ENCODE measurements at places on chromosomes 1 and 21.

DNA sequence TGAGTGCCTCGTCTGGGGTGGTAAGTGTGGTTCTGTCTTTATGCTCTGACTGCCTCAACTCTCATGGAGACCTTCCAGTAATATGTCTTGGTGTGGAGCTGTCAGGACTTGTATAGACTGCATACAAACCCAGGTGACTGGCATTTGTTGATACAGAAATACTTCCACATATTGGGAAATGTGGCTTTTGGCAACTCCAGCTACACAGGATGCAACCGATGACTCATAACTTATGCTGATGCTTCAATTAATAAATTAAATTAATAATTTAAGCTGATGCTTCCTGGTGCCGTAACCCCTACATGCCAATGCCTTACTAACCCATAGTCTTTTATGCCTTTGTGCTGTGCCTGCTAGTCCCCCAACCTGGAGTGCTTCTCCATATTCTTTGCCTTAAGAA, 72.3 kb upstream of the ARTN start:
- no peak for DNase-seq

GRCh38 chr1:30061292-30062220, 661.8 kb downstream of the MATN1 start:
- no peak for DNase-seq

DNA sequence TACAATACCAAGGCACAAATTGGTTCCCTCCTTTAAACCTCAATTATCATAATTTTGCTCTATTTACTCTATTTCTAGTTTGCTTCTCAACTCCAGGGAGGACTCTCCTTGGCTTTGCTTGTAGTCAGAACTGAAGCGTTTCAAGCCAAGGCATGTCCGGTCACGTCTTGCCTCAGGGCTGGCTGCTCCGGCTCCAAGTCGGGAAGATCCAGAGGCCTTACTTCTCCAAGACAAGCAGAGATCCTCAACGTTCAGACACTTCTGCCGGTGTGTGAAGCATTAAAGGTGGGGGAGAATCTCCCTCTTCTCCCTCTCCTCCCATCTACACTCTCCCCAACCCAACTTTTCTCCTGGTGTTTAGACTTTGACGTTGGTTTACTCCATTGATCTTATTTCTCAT, 7.2 kb upstream of the HHAT start:
- no peak for DNase-seq

DNA sequence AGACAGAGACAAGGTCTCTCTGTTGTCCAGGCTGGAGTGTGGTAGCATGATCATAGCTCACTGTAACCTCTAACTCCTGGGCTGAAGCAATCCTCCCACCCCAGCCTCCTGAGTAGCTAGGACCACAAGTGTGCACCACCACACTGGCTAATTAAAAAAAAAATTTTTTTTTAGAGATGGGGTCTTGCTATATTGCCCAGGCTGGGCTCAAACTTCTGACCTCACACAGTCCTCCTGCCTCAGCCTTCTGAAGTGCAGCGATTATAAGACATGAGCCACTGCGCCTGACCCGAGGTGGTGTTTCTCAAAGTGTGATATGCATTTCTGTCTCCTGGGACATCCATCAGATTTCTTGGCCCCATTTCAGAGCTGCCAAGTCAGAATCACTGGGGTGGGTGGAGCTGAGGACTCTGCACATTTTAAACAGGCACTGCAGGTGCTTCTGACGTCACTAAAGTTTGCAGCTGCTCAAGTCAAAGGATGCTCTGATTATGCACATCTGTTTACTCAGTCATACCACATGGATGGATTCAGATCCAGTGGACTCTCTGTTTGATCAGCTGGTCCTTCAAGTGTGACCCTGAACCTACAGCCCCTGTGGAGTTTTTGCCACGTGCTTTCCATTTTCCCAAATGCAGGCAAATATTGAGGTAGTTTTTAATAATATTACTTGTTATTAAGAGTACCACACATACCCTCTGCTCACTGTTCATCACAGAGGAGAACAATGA, 21.4 kb downstream of the TGFB2 start:
- DNase-seq: no peak

DNA sequence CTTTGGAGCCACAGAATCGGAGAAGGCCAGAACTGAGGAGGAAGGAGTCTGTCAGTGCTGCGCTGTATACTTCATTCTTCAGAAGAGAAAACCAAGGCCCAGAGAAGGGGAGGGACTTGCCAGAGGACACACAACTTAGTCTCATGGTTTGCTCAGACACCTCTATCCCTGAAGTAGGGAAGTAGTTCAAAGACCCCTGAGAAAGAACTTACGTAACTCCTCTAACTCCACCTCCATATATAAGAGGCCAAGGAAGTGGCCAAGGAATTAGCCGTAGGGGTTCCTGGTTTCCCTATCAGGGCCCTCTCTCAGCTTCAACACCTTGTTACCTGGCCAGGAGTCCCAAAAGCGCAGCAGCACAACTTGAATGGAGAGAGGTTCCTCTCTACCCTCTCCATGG, 580 bp upstream of the NECTIN4 start:
- no peak for DNase-seq

DNA sequence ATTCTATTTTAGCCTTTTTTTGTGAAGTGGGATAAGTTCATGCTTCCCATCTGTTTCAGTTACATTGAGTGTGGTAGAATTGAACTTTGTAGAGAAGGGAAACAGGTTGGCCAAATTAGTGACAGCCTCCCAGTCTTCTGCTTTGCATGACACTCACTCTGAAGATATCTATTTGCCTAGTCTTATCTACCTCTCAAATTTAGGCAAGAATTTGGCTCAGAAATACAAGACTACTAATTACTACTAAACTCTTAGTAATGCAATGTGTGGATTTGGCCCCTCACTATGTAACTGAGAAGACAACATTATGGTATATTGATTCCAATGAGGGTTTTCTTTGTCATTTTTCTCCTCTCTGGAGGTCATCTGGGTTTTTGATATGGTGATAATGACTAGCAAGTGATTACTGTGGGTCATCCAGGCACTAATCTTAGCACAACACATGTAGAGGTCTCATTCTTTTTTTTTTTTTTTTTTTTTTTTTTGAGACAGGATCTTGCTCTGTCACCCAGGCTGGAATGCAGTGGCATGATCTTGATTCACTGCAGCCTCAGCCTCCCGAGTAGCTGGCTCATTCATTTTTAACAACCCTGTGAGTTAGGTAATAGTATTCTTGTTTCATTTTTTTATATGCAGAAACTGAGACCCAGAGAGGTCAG, 6.3 kb downstream of the FAM20B start:
- DNase-seq: no peak

DNA sequence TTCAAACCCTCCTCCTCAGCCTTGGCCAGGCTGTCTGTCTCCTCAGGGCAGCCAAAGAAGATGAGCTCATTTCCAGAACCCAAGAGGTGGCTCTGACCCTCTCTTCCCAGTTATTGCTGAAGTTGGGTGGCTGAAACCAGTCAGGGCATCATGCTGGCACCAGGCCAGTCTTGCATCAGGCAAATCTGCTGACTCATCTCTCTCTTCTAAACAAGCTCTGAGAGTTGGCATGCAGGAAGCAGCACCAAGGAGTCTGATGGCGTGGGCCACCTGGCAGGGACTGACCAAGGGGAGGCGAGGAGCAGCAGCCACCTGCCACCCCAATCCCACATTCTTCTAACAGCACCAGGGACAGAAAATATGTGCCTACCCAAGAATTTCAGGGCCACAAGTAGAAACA, 104.8 kb upstream of the ATP1A1 start:
- DNase-seq: no peak

GRCh38 chr1:222691016-222691415, 21.3 kb downstream of the AIDA start:
- DNase-seq: no peak

DNA sequence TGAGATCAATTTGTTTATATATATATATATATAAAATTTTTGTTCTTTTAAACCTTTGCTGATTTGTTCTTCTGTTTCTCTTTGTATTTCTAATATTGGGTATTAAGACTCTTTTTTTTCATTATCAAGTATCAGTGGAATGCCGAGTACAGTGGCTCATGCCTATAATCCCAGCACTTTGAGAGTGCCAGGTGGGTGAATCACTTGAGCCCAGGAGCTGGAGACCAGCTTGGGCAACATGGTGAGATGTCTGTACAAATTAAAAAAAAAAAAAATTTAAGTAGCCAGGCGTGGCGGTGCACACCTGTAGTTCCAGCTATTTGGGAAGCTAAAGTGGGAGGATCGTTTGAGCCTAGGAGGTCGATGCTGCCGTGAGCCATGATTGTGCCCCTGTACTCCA, 67.1 kb downstream of the MAST2 start:
- DNase-seq: no peak

- peak; percentile 78 for DNase-seq
Measured at GRCh38 chr21:42524341-42525028, 10.8 kb downstream of the SLC37A1 start.

- DNase-seq: peak; percentile 14
Measured at GRCh38 chr1:176802316-176802715, 339.3 kb downstream of the PAPPA2 start.

DNA sequence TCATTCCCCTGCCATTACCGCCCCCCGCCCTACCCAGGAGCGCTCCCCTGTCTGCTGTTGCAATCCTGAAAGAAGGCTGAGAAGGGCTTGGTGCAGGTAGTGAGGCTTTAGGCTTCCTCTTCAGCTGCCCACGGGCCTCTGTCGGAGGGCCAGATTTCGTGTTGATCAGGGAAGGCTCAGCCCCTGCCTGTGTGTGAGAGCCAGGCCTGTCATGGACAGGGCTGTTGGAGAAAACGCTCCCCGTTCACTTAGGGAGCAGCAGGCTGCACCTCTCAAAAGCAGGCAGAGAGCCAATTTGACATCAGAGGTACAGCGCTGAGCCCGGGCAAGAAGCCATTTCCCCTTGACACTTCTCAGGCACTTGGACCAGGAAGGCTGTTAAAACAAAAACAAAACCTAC, 19.0 kb downstream of the TEX35 start:
- DNase-seq: no peak

DNA sequence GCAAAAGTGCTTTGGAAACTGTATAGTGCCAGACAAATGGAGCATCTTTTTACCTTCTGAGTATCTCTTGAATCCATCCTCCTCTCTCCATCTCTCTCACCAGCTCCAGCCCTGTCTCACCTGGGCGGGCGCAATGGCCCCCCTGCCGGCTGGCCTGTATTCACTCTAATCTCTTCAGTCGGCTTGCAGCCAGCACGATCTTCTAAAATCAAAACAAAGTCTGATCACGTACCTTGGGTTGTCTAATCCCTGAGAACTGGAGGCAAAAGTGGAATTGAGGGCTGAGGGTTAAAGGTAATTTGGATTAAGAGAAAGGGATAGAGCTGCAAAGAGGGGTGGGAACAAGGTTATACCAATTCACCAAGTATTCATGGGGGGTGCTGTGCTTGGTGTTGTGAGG, 46.0 kb upstream of the LRRN2 start:
- DNase-seq: no peak

GRCh38 chr21:21175798-21176334, 177.7 kb downstream of the NCAM2 start:
- no peak for DNase-seq

DNA sequence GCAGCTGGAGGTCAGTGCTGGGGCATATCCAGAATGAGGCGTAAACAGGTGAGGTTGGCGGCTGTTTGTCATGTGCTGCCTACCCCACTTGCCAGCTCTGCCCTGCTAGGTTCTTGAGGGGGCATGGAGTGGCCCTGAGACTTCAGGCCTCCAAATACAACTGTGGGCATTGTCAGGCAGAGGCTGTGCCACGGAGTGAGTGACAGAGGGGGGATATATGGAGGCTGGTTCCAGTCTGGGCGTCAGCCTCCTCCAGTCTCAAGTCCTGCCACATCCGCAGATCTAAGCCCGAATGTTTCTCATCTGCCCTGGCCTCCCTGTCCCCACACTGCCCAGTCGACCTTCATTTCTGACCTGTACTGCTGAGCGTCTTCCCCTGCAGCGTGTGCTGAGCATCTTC, 85.4 kb downstream of the POFUT2 start:
- DNase-seq: no peak

DNA sequence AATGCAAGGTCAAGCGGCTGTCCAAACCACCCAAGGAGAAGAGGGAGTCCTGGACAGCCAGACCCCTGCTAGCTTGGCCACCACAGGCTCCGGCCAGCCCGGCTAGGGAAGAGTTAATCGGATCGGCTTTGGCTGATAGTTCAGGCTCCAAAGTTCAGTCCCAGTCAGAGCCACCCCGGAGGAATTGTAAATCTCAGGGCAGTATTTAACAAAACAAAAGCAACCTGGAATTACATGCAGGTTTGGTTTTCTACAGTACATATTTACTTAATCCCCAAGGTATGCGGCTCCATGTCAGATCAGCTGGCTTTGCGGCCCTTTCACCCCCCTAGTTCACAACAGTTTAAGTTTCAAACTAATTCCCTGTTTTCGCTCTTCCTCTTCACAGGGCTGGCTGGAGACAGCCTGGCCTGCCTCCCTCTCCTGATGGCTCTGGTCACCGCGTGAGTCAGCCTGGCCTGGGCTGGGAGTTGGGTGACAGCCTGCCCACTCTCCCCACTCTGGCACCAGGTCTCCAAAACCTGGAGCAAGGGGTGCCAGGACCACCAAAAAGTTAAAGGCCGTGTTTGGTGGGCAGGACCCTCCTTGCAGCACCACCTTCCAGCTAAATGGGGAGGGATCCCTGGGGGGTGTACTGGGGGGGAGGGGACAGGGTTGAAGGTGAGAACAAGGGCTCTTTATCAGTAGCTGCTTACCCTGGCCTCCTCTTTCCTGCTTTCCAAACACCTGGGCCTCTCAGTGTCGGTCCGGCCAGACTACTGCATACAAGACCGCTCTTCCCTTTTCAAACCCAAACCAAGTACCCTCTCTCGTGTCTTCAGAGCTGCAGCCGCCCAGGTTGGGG, 1.9 kb downstream of the DHRS3 start:
- peak; percentile 92 for DNase-seq

DNA sequence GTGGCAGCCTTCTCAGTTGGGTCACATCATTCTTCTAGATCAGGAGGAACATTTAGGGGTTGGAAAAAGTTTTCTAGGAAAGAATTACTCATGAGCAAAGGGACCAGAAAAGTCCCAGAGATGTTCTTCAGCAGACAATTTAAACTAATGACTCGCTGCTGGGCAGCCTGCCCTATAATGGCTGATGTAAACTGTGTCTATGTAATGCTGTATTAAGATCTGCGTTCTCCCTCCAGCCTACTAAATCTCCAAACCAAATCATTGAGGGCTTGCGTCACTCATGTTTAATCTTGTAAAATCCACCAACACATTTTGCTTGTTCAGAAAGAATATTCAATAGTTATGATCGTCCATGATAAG, 92.1 kb downstream of the LRRC8C start:
- no peak for DNase-seq

GRCh38 chr1:60470246-60470645, 396.7 kb upstream of the C1orf87 start:
- DNase-seq: no peak

GRCh38 chr1:170587253-170587593, 55.3 kb downstream of the GORAB start:
- no peak for DNase-seq

DNA sequence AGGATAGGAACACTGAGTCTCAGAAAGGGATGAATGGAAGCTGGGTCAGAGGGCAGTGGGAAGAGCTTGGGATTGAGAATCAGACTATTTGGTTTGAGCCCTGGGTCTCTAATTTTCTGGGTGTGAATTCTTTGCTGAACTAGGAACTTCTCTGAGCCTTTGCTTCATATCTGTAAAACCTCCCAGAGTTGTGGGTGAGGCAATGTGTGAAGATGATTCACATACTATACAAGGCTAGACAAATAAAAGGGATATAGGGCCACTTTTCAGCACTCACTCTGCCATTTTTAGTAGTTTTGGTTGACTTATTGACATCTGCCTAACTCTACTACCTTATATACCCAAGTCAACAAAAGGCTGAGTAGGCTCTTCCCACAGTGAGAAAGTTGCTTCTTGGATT, 77.7 kb upstream of the JUN start:
- DNase-seq: no peak

All from endodermal cell (in vitro differentiated cells).